Stimulated activated effector memory CD8-positive, alpha-beta T cell treated with anti-CD3 and anti-CD28 coated beads, Interleukin-12 subunit alpha, Interleukin-12 subunit beta, amount 100 ng/mL, for 72 hours (primary cell): ENCODE measurements at places on chromosomes 1 and 21.

DNA sequence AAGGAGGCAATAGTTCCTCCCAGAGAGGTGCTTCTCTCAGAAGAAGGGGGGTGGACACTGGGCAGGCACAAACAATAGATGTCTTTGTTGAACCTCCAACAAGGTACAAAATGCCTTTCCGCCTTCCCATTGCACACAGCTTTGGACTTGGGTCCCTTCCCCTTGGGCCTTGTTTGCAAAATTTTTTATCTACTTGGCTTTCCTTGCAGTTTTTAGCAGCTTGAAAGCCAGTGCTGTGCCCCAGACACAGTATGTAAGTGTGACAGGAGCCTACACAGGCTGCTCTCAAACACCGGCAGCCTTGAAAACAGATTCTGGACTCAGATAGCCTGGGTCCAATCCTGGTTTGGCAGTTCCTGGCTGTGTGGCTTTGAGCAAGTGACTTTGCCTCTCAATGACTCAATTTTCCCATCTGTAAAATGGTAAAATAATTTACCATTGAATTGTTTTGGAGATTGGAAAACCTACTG, 43.0 kb downstream of the ELAPOR1 start:
- DNase-seq = no peak

- no peak for DNase-seq
These were observed 128.1 kb downstream of the MRPS6 start for GRCh38 chr21:34201481-34201858.

DNA sequence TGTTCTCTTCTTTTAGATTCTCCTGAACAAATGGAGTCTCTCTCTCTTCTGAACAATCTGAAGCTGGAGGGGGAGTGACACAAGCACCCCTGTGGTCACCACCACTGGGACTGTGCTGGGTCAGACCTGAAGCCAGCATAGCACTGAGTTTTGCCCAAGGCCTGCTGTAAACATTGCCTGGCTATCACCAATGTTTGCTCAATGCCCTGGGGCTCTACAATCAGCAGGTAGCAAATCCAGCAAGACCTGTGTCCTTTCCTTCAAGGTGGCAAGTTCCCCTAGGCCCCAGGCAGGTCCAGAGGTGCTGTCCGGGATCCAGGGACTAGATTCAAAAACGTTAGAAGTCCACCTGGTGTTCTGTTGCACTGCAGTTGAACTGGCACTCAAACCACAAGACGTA, 282.8 kb upstream of the PROX1 start:
- no peak for DNase-seq

- DNase-seq = no peak
These were observed 79.0 kb upstream of the IFFO2 start for GRCh38 chr1:19035377-19036040.

GRCh38 chr21:17462276-17462981, 50.4 kb upstream of the CXADR start:
- no peak for DNase-seq

DNA sequence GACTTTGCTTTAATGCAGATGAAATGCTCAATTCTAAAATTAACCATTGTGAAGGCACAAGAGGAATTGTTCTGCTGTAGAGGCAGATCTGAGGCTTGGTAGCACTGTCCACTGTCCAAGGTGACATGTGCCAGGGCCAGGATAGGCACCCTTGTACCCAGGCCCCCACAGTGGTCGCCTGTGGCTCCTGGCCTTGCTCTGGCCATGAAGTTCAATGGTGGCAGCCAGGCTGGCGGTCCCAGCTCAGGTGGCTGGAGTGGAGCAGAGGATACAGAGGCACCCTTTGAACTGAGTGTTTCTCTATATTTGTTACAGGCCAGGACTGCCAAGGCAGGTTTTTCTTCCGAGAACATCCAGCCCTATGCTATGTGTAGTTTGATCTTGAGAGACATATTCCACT, 102.6 kb downstream of the PTGS2 start:
- DNase-seq = no peak

- no peak for DNase-seq
These were observed 248.4 kb downstream of the SIPA1L2 start for GRCh38 chr1:232381394-232382100.

DNA sequence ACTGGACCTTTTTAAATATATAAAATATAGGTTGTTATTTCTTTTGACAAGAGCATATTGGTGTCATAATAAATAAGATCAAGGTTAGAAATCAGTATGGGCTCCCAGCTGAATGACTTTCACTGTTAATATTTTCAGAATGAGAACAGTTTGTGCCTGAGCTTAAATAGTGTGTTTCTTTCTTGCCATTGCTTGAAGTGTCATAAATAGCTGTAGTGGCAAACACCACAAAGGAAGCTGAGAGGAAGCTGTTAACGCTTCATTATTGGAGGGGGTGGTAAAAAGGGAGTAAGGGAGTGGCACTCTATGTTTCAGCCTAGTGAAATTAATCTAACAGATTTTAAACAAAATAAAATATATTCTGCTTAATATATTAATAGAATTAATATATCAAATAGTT, 1089.8 kb upstream of the NCAM2 start:
- DNase-seq = no peak

DNA sequence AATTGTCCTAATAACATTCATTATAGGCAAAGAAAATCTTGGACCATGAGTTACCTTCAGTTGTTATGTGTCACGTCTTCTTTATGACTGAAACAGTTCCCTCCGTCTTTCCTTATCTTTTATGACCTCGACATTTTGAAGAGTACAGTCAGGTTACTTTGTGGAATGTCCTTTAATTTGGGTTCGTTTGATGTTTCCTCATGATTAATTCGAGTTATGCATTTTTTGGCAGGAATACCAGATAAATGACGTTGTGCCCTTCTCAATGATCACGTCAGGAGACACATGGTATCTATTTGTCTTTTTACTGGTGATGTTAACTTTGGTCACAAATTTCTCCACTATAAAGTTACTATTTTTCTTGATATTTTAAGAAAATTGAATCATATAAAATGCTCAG, 17.3 kb upstream of the KLF17 start:
- DNase-seq = no peak

GRCh38 chr1:54353959-54354358, 52.2 kb downstream of the SSBP3 start:
- DNase-seq = no peak

- peak; percentile 25 for DNase-seq
These were observed 152.8 kb downstream of the GRIK3 start for GRCh38 chr1:36881541-36881940.

- no peak for DNase-seq
These were observed 176.3 kb downstream of the DENND1B start for GRCh38 chr1:197598935-197599334.

GRCh38 chr1:167197236-167197635, 23.4 kb upstream of the POU2F1 start:
- no peak for DNase-seq

- DNase-seq = no peak
These were observed 24.7 kb upstream of the DMBX1 start for GRCh38 chr1:46464915-46465314.

DNA sequence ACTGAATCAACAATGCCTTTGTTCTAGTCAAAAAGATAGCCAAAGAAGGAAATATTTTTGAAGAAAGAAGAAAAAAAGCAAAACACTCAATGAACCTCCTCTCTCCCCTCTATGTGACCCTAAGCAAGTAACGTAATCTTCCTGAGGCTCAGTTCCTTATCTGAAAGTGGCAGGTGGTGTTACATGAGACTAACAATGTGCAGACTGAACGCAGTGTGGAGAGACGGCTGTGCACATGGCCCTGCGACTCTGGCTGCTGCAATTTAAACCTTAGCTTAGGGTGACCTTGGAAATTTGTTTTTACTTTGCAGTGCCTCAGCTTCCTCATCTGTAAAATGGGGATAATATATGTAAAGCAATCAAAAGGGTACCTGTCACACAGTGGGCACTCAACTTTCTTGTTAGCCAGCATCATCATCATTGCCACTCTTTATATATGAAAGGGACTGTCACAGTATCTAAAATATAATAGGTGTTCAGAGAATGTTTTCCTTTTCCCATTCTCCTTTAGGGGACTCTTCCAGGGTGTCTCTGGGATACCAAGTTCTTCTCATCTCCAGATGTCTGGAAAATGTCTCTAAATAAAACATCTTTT, 100.1 kb upstream of the JUN start:
- no peak for DNase-seq

- DNase-seq = no peak
These were observed 26.5 kb downstream of the CXADR start for GRCh38 chr21:17539323-17539722.

DNA sequence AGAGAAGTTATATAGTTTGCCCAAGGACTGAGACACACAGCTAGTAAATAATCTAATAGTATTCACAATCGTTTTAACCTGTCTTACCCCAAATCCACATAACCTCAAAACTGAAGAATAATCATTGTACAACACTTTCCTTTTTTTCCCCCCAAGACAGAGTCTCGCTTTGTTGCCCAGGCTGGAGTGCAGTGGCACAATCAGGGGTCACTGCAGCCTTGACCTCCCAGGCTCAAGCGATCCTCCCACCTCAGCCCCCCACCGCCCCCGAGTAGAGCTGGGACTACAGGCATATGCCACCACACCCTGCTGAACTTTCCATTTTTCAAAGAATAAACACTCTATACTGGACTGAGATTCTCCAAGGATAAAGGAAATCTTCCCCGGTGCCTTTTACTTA, 28.7 kb upstream of the NBL1 start:
- DNase-seq = no peak

DNA sequence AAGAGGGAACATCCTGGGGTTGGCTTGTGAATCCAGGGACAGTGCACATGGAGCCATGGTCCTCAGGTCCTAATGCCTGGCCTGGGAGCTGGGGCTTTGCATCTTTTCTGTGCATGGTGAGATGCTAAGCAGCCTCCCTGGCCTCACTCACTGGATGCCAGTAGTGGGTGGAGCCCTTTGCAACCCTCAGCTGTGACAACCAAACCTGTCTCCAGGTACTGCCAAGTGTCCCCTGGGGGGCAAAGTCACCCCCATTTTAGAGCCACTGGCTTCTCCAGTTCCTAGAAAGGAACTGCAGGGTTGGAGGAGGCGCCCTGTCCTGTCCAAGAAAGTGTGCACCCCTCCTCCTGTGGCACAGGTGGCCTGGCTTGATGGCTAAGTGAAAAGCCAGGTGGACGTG, 44.6 kb upstream of the GRIK3 start:
- no peak for DNase-seq

DNA sequence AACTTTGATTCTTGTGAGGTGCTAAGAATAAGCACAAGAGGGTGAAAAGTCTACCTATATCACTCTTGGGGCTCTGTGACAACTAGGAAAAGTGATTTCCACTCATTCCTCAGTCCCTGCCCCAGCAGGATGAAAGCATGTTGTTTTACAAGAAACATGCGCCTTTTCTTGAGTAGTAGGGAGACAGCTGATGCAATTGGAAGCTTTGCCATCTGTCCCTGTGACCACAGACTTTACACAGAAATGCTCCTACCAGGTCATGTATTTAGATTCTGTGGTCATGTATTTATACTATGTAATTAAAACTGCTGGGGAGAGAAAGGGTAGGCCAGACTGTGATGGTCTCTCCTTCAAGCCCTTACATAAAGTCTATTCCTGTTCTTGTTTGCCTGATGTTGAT, 445.5 kb downstream of the PTPRC start:
- DNase-seq = no peak

DNA sequence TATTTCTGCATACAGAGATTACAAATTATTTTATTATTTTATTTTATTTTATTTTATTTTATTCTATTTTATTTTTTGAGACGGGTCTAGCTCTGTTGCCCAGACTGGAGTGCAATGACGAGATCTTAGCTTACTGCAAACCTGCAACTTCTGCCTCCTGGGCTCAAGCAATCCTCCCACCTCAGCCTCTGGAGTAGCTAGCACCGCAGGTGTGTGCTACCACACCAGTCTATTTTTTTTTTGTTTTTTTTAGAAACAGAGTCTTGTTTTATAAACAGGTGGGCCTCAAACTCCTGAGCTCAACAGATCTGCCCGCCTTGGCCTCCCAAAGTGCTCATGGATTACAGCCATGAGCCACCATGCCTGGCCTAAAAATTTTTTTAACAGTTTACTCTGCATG, 88.1 kb downstream of the PCP4 start:
- no peak for DNase-seq

DNA sequence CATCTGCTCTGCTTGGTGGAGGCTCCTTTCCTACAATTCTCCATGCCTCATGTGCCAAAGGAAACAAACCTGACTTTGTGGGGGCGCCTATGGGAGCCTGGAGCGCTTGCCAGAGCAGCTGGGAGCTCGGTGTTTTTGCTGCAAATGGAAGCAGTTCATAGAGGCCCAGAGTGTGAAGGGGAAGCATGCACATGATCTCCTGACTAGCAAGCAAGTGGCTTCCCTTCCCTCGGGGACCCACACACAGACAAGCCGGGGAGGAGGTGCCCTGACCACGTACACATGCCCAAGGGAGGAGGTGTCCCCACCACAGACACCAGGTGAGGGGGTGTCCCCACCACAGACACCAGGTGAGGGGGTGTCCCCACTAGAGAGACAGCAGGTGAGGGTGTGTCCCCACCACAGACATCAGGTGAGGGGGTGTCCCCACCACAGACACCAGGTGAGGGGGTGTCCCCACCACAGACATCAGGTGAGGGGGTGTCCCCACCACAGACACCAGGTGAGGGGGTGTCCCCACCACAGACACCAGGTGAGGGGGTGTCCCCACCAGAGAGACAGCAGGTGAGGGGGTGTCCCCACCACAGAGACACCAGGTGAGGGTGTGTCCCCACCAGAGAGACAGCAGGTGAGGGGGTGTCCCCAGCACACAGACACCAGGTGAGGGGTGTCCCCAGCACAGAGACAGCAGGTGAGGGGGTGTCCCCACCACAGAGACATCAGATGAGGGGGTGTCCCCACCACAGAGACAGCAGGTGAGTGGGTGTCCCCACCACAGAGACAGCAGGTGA, 106.8 kb downstream of the CRYAA start:
- no peak for DNase-seq

- DNase-seq = no peak
These were observed 59.4 kb downstream of the EPB41 start for GRCh38 chr1:28973596-28974421.

DNA sequence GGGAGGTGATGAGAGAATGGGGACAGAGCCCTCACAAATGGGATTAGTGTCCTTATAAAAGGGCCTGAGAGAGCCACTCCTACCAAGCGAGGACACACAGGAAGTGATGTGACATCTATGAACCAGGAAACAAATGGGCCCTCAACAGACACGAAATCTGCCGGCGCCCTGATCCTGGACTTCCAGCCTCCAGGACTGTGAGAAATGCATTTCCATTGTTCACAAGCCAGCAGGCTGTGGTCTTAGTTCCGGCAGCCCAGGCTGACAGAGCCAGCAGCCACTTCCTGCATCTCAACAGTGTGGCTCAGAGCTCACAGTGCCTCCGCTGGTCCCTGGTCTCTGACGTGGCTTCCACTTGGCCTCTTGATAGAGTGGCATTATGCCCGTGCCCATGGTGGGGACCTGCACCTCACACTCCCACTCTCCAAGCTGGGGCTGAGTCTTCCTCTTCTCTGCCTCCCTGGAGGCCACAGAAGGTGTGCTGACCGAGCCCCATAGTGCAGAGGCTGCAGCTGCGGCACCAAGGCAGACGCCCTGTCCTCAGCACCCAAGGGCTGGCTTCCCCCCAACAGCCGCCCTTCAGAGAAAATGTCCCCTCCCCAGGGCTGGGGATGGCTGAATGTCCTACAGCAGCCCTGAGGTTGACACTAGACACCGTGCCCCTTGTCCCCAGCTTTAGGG, 44.9 kb downstream of the ACOT7 start:
- DNase-seq = peak; percentile 76
